C1 segment of cervical spinal cord (tissue), 14 donors: ENCODE measurements at places on chromosomes 7 and 10.

- no peak for DNase-seq
Measured at GRCh38 chr10:79984851-79985250, 35.9 kb upstream of the SFTPD start.

- DNase-seq, result no peak
Measured at GRCh38 chr7:3482147-3482921, 181.3 kb downstream of the SDK1 start.

GRCh38 chr7:106216923-106217542, 67.8 kb downstream of the NAMPT start:
- DNase-seq, result peak; percentile 4

DNA sequence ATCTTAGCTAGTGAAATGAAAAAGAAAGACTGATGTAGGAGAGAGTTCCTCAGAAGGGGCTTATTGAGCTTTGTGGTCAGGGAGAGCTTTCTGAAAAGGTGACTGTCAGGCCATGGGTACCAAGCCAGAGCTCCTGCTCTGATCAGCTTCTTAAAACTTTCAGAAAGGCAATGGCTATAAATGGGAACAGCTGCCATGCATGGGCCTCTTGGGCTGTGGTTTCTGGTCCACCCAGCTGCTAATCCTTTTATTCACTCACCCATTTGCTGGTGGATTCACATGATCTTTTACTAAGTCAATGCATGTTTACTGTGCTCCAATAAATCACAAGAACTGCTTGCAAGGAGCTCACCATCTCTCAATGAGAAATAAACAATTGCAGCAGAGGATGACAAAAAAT, 60.1 kb upstream of the ZPBP start:
- DNase-seq, result no peak

DNA sequence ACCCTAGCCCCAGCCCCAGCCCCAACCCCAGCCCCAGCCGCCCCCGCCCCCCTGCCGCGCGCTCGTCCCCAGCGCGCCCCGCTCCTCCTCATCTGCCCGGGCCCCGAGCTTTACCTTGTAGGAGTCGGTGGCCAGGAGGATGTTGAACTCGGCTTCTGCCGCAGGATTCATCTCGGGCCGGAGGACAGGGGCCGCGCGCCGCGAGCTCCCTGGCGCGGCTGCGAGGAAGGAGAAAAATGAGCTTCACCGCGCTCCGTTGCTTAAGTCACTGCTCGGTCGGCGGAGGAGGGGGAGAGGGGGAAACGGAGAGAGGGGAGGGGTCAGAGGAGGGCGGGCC, at the start of gene NAMPT:
NAMPT (minus strand) TSS at position 270 of the 337 bp plus-strand sequence; CDS start at position 171, 99 bp downstream.
- DNase-seq, result no peak

- no peak for DNase-seq
Measured at GRCh38 chr7:968205-969105, 6.9 kb downstream of the COX19 start.

- no peak for DNase-seq
Measured at GRCh38 chr7:105019269-105019668, 5.3 kb downstream of the KMT2E start.

DNA sequence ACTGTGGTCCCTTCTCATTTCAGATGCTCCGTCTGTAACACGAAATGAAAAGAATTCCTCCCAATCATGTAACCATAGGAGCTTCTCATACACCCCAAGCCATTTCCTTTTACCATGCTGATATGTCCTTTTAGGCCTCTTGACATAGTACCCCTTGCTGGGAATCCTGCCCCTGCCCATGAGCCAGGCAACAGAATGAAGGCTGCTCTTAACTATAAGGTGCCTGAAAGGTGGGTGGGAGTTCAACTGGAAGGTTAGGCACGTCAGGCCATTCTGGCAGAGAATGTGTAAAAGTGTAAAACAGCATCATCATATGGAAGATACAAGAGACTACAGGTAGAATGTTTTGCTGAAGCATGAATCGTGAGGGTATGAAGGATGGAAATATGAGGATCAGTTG, 22.5 kb downstream of the IL2RA start:
- no peak for DNase-seq

DNA sequence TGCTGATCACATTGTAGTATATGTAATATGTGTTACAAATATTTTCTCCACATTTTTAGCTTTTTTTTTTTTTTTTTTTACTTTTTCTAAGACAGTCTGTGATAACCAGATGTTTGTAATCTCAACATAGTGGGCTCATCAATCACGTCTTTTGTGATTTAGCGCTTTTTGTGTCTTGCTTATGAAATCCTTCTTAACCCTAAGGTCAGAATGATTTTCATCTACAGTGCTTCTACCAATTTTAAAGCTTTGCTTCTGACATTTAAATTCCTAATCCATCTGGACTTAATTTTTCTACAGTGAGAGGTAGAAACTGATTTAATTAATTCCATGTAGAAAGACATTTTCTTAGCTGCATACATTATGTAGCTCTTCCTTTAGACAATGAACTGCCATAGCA, 626.4 kb downstream of the TNS3 start:
- no peak for DNase-seq

DNA sequence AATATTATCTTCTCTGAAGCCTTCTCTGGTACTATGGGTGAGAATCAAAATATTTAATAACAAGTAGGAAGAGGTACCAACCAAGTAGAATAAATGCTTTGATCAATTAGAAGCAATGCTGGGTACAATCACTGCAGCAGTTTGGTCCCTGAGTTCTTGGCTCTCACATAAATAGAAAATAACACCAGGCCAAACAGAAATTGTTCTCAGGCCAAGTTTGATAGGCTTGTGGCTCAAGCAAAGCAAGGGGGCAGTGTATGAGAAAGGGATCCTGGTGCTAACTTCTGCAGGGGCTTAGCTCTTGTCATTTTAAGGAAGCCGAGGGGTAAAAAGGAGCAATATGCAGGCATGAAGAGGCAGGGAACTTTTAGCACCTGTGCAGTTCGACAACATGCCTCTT, 146.8 kb upstream of the TMEM229A start:
- no peak for DNase-seq

DNA sequence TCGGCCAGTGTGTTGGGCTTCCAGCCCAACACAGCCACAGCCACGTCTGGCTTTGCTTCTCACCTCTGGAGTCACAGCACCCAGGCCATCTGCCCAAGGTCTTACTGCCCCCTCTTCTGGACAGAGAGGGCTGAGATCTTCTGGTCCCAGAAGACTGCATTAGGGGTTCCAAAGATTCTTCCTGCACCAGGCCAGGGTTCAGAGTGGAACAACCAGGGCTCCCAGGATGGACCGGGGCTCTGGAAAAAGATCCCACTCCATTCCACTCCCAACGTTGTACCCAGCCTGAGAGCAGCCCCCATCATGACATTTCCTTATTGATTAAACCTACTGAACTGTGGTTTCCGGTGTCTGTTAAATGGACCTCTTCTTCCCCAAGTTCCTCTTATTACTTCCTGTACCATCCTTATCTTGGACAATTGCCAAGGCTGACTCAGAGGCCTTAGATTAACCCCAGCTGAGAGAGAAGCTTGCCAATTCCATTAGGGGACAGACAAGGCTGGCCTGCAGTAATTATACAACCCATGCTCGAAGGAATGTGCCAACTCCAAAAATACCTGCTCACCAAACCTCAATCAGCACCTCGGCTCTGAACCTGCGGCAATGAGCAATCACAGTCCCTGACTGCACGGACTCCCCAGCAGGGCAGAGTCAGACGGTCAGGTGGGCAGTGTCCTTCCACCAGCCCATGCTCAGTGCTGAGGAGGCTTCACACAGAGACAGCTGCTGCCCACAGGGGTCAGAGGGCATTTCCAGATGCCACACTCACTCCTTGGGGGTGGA, 47.9 kb upstream of the NPFFR1 start:
- peak; percentile 36 for DNase-seq

DNA sequence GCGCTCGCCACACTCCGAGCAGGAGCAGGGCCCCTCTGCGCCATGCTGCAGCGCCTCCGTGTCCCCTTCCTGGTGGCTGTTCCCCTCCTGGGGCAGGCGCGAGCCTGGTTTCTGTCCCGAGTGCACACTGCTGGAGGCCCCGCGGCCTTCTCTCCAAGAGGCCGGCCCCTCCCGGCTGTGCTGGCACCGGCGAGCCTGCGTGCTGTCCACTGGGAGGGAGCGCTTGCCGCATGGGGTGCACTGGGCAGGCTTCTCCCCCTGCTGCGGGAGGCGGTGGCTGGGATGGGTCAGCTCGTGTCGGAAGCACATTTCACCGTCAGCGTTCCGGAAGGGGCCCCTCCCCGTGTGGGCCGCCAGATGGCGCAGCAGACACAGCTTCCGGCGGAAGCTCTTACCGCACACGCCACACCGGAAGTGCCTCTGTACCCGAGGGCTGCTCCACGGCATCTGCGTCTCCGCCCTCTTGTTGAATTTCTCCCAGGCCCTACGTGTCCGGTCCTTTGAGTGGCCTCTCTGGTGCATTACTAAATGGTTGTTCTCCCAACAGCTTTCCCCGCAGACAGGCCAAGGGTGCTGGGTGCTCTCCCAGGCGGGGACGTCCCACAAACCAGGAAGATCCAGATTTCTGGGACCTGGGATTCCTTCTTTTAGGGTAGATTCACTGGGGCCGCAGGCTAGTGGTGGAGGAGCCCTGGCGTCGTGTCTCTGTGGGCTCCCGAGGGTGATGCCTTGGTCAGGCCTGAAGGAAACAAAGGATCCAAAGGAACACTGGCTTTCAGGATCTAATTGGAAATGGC, 18.7 kb downstream of the ZNF786 start:
- DNase-seq, result no peak

DNA sequence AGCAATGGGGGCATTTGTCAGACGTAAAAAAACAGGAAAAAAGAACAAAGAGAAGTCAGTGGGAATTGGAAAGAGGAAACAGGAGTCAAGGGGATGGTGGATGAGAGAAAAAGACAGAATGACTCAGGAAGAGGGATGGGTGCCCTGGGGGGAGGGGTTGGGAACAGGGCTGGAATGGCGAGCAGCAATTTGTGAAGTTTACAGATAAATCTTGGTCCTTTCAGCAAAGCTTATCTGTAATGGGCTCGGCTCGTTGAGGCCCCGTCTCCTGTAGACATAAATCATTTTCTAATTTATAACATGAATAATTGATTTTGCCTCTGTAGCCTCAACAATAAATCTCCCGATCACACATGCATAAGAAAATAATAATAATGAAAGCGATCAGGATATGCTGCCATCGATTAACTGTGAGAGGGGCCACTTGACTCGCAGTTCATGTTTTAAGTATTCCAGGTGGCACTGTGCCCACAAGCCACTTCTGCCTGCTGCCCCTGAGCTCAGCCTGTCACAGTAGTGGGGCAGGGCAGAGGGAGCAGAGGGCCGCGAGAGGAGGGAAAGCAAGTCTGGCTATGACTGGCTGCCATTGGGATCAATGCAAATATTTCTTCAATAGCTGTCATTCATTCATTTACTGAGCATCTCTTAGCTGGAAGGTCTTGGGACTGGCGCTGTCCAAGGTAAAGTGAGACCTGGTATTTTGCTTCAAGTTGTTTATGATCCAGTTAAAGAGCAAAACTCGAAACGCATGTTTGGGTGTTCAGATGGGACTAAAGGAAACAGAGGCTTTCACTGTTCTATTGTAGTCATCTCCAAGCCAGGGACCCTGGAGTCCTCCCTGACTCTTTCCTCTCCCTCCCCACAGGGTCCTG, 47.4 kb upstream of the R3HCC1L start:
- no peak for DNase-seq

DNA sequence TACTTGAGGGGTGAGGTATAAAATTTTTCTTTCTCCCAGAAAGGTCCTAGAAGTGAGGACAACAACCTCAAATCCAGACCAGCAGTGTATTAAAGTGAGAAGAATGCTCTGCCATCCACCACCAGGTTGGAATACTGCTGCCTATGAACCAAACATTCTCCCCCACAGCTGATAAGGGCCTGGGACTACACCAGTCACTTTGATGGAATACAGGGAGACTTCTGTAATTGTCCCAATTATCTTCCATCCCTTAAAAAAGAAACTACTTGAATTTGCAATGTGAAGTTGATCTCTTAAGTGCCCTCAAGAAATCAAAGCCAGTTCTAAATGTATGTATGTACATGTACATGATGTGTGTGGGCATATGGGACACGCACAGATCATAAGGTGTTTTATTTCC, 3.0 kb downstream of the TBX20 start:
- no peak for DNase-seq

DNA sequence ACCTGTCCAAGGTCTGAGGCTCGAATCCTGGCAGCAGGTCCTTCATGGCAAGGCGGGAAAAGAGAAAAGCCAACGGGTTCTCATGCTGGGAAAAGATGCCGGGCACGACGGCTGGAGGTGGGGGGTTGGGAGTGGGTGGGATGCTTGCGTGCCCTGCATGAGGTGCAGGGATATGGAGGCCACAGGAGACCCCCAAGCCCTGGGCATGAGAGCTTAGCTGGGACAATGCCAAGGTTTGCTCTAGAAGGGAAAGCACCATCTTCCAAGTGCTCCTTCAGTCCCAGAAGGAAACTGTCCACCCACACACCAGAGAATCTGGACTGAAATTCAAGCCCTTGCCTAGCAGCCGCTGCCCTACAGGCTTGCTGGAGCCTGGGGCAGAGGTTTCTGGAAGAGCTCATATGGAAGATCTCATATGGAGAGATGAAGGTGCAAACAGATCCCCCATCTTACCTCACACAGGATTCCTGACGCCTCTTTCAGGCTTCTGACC, 64.3 kb downstream of the ZRANB1 start:
- DNase-seq, result no peak

DNA sequence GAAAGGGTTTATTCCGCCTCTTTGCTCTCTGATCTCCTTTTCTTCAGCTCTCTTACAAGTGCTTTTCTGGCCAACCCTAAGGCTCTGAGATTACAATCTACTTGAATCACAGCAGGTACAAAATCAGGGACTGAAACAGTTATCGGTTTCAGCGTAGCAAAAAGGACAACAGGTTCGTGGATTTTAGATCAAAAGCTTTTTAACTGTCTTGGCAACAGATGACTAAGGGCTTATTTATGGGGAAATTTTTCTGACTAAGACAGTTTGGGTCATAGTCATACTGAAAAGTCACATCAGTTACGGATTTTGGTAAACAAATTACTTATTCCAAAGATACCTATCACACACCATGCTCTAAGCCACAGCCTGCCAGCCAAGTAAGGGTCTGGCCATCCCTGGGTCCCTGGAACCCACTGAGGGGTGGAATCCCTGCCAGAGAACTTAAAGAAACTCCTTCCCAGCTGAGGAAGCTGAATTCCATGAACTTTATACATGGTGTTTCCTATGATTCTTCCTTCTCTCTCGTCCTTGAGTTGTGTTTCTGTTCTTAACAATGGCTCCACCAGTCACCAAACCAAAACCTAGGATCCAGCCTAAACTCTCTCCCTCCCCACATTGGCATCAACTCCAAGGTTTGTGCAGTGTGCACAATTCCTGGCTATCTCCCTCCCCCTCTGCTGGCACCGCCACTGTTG, 169.3 kb downstream of the FAM107B start:
- DNase-seq, result no peak

DNA sequence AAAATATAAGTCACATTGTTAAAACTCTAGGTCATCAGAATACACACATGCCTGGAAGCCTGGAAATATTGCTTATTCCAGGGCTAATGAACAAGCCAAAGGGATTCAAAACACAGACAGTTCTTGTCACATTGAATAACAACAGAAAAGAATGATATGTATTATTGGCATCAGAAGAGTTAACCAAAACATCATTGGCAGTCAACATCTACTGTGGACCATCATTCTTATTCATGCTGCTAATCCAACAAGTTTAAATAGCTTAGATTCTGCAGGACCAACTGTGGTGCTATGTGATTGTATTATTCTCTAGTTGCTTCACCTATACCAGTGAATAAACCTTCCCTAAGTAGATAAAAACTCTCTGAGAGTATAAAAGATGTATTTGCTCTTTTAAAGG, 198.3 kb downstream of the NEBL start:
- DNase-seq, result no peak
